ENCODE measurements at places on chromosomes 5 and 9. TPM values are rescaled to one million over a fixed set of nuclear protein-coding genes. Genes with fewer than 3 reads are reported as not detected.

DNA sequence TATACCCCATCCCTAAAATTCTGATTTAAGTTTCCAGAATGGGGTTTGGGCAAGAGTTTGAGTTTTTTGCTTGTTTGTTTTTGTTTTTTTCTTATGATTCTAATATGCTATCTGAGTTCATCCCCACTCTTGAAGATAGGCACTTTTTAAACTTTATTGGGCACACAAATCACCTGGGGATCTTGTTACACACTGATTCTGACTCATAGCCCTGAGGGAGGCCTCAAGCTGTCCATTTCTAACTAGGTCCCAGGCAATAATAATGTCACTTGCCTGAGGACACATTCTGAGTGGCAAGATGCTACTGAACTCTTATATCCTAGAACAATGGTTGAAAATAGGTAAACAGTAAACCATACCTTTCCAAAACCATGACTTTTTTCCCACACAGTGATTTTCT lies 22.8 kb upstream of the ABLIM3 start:
- H3K27ac ChIP-seq = no peak overlapping the region
- H3K27me3 ChIP-seq = no peaks in the 10 kb centered on the region
- peaks cover 8% of the 10 kb centered on the region for H3K4me1 ChIP-seq
- DNase-seq = no peak
- no peak overlapping the region for H3K4me3 ChIP-seq

DNA sequence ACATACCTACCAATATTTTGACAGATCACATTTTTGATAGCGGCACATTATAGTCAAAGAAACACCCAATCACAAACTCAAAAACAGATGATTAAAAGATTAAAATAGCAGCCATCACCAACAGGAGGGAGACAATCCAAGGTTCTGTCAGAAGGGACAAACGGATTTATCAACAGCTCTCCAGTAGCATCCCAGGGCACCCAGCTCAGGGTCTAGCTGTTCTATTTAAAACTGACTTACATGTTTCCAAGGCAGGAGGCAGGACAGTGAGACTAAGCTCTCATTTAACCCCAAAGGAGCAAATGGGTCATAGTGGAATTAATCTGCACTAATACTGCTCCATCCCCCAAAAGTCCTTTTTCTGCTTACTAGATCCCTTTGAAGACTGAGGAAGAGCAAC lies 3.2 kb downstream of the AGTPBP1 start:
- DNase-seq = no peak
- no peak overlapping the region for H3K4me3 ChIP-seq
- no peaks in the 10 kb centered on the region for H3K27me3 ChIP-seq
- no peaks in the 10 kb centered on the region for H3K36me3 ChIP-seq

DNA sequence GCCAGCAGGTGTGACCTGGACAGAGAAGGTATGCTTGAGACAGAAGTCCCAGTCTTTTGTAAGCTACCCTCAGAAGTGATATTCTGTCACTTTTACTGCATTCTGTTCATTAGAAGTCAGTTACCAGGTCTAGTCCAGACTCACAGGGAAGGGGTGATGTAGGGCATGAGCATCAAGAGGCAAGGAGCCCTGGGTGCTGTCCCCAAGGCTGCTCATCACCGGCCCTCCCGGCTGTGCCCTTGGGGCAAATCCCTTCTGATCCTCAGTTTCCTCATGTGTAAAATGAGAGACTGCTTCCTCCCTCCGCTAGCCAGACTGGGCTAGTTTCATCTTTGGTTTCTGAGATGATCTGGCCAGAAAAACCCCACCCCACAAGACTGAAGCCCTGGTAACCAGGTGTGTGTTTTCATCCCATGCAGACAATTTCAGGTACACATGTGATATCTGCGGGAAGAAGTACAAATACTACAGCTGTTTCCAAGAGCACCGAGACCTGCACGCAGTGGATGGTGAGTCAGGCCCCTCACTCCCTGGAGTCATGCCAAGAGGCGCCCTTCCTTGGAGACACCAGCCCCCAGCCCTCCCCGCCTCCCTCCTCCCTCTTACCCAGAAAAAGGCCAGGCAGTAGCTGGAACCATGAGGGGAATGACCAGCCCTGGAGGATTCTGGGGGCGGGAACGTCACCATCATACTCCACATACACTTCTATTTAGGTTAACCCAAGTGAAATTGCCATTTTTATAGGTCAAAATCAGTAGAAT lies 71.0 kb downstream of the AMBP start:
- no peaks in the 10 kb centered on the region for H3K27me3 ChIP-seq
- H3K4me3 ChIP-seq = no peak overlapping the region
- no peaks in the 10 kb centered on the region for H3K4me1 ChIP-seq
- no peak overlapping the region for H3K27ac ChIP-seq
- DNase-seq = no peak

DNA sequence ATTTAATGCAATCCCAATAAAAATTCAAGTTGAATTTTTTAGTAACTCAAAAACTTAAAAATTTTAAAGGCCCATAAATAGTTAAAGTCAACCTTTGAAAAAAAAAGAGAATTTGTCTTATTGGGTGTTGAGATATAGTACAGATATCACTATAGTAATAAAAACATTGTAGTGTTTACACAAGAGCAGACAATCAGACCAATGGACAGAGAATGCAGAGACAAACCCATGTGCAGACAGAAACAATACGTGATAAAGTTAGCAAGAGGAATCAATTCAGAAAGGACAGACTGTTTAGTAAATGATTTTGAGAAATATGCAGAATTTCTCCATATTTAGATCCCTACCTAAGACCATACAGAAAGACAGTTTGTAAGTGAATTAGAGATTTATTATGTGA lies 33.9 kb downstream of the GOLGA1 start:
- no peak for DNase-seq
- H3K4me1 ChIP-seq = no peaks in the 10 kb centered on the region
- no peaks in the 10 kb centered on the region for H3K27me3 ChIP-seq
- peaks cover 5% of the 10 kb centered on the region for H3K36me3 ChIP-seq
- no peak overlapping the region for H3K27ac ChIP-seq
- no peak overlapping the region for H3K4me3 ChIP-seq

DNA sequence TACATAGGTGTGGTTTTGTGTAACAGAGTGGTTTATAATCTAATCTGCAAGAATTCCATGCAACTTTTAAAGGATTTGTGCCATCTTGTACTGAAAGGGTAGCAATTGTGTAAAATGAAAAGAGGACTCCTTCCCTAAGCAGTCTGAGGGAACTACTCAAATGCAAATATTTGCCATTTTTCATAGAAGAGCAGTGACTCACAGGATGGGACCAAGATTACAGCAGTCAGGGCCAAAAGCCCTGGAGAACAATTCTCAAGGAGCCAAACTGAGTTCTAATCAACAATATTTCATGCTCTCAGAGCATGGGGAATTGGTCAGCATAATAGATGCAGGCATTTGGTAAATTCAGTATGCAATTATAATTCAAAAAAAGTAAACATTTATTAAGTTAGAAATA lies 495.8 kb downstream of the CHSY3 start:
- H3K4me1 ChIP-seq = no peaks in the 10 kb centered on the region
- H3K27me3 ChIP-seq = no peaks in the 10 kb centered on the region
- H3K36me3 ChIP-seq = no peaks in the 10 kb centered on the region
- no peak overlapping the region for H3K4me3 ChIP-seq

GRCh38 chr5:82100303-82101077 lies 128.7 kb downstream of the ATG10 start:
- no peaks in the 10 kb centered on the region for H3K36me3 ChIP-seq
- no peaks in the 10 kb centered on the region for H3K4me1 ChIP-seq
- H3K27ac ChIP-seq = no peak overlapping the region
- DNase-seq = peak; percentile 79
- H3K27me3 ChIP-seq = no peaks in the 10 kb centered on the region

DNA sequence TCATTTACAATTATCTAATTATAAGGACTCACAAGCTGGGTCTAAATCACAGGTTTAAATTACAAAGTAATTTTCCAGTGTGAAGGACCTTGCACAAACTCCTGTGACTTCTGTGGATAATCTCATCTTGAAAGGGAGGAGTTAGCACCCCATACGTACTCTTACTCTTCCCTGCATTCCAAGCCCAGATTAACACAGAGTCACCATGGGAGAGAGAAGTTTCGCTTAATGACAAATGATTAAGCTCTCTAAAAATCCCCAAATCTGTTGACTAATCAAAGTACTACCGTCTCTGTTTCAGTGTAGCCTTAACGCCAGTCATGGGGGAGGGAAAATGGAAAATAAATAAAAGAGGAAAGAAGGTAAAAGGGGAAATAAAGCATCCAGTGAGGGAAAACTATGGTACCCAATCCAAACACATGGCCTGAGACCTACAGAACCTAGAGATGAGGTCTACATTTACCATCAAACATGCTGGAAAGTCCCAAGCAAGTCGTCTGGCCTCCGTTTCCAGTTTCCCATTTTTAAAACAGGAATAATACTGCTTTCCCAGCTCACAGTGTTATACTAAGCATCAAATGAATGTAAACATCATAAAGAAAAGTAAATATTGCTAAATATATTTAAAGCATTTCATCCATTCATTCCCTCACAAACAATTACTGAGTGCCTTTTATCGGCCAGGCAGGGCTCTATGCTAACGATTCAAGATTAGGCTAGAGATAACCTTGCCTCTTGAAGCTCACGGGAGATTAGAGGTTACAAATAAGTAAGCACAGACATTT lies 63.2 kb downstream of the PCA3 start:
- H3K4me3 ChIP-seq = no peak overlapping the region
- H3K27ac ChIP-seq = no peak overlapping the region
- DNase-seq = peak; percentile 9
- no peaks in the 10 kb centered on the region for H3K27me3 ChIP-seq

DNA sequence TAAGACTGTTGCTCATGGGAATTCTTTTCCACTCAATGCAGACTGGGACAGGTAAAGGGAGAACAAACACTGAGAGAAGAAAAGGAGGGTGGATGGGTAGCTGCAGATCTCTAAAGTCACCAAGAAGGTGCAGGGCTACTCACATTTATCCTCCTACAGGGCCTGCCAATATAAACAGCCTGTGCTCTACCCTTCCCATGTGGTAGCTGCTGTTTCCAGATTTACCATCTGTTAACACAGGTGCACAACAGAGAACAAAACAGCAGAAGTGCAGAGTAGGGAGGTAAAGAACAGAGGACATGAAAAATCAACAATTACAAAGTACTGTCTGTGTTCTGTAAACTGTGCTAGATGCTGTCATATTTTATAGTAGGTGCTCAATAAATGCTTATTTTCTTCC lies 26.0 kb downstream of the JAKMIP2 start:
- no peak for DNase-seq
- H3K27me3 ChIP-seq = no peaks in the 10 kb centered on the region
- H3K36me3 ChIP-seq = no peaks in the 10 kb centered on the region
- no peak overlapping the region for H3K27ac ChIP-seq
- no peak overlapping the region for H3K4me3 ChIP-seq
- no peaks in the 10 kb centered on the region for H3K4me1 ChIP-seq

DNA sequence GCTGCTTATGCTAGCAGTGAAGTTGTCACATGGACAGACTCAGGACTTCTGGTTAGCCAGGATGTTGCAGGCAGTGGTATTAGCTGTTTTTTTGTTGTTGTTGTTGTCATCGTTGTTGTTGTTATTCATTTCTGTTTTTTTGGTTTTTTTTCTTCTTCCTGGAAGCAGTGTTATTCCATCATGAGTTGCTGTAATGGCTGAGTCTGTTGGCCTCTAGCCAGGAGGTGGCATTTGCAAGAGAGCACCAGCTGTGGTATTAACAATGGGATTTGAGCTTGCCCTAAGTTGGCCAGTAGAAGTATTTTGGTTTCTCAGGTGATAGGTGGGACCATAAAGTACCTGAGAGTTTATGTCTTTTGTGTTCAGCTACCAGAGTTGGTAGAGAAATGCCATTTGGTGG lies 561.1 kb downstream of the KCTD16 start:
- DNase-seq = no peak
- H3K27me3 ChIP-seq = no peaks in the 10 kb centered on the region
- no peaks in the 10 kb centered on the region for H3K4me1 ChIP-seq
- no peak overlapping the region for H3K27ac ChIP-seq
- no peak overlapping the region for H3K4me3 ChIP-seq

DNA sequence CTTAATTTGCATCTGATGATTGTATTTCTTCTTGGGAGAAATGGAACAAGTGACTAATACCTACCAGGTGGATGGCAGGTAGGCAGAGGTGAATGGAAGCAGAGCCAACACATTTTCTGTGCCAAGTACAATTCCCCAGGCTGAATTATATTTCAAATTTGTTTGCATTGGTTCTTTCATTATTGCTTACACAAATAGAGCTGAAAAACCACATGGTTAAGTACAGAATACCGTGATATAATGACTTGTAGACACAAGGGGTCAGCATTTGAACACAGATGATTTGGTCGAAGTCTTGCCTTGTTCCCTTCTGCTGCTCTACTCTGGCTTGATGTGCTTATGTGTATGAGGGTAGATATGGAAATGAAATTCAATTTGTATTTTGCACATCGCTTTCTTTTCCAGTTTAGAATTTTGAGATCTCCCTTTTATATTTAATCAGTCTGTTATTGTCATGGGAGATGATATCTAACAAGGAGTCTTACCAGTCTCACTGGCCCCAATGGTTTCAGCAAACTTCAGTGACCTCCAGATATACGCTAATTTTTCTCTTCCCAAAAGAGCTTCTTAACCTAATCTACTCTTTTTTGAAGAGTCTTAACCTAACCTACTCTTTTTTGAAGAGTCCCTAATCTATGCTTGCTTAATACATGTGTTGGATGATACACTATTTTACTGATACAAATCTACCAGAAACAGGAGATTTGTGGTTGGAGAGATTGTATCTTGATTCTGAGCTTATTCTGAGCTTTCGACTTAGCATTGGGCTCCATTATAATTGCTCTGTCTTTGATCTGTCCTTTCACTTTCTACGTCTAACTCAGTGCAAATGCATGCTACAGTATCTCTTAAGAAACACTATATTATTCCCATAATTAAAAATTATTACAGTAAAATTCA lies 88.1 kb downstream of the PCSK1 start:
- H3K4me3 ChIP-seq = no peak overlapping the region
- no peak overlapping the region for H3K27ac ChIP-seq
- DNase-seq = peak; percentile 71
- H3K4me1 ChIP-seq = no peaks in the 10 kb centered on the region
- H3K27me3 ChIP-seq = no peaks in the 10 kb centered on the region
- no peaks in the 10 kb centered on the region for H3K36me3 ChIP-seq

The DNAH5 gene
- 0.77 TPM for total RNA-seq

The KIF4B gene
- total RNA-seq = under 0.01 TPM

The C5orf63 gene
- total RNA-seq = 4.0 TPM

Measured in fibroblast of lung (primary cell).